ENCODE measurements at places on chromosomes 3 and 15.
A peak's percentile ranks its signal among the peaks of the same experiment; 100 is the strongest.

DNA sequence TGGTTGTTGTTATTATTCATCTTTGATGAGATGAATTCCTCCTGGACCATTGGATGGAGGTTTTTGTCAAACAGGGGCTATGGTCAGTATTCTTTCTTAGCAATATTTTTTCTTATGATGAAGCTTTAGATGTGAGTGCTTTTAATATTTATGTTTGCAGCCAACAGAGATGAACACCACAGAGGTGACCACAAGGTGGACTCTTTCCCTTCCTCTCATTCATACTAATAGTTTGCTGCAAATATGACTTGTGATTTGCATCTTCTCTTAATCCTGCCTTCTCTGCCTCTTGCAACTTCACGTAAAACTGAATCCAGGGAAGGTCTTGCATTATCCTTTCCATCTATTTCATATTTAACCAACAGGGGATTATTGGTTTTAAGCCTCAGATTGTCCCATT is 473.1 kb upstream of the UBE2E2 start:
- DNase-seq: peak; percentile 28

GRCh38 chr3:65600888-65601287 is 437.8 kb downstream of the MAGI1 start:
- no peak for DNase-seq

GRCh38 chr15:85454403-85454802 is 74.0 kb downstream of the AKAP13 start:
- DNase-seq: no peak

- no peak for DNase-seq
These were observed 509.9 kb downstream of the MECOM start for GRCh38 chr3:169153656-169154055.

GRCh38 chr3:171790898-171791691 is 19.2 kb downstream of the PLD1 start:
- no peak for DNase-seq
